ENCODE measurements at places on chromosomes 4 and X. TPM values are rescaled to one million over a fixed set of nuclear protein-coding genes. Genes with fewer than 3 reads are reported as not detected.

DNA sequence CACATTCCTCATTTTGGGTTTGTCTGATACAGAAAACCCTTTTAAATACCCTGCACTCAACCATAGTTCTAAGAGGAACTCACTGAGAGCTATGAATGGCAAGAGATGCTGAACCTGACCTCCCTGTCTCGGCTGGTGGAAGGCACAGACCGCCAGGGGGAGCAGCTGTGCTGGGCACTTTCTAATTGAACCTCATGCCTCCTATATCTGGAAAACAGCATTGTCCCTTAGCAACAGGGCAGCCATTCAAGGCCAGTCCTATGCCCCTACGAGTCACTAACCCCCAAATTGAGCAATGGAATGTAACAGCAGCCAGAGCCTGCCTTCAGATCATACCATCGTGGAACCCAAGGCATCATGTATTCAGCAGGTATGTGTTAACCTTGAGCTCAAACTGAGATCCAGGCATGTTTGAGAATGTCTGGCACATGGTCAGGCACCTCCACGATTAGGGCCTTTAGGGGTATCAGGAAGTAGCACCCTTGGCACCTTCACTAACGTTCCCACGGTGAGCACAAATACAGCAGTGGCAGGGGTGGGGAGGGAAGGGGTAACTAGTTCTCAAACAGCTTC lies 5.1 kb downstream of the USP27X start:
- peak; percentile 37 for ATAC-seq

DNA sequence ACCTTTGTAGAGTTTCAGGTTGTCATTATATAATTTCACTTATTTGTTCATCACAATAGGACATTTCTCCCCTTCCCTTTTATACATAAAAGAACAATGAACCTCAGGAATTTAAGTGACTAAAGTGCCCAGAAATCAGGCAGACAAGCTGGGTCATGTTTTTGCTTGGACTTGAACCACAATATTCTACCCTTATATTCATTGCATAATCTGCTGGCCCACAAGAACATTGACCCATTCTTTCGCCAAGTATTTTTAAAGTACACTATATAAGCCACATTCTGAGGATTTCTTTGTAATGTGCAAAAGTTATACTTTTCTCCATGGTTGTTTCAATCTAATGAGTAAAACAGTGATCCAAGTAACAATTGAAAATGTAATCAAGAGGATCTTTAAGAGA lies 637.5 kb upstream of the SLIT2 start:
- ATAC-seq: no peak

GRCh38 chrX:83077606-83078005 lies 430.5 kb upstream of the POU3F4 start:
- ATAC-seq: no peak

GASK1B gene
- total RNA-seq: 3.5 TPM

All from esophagus mucosa (tissue), 1 donor.